ENCODE measurements at places on chromosomes 11 and 22.

DNA sequence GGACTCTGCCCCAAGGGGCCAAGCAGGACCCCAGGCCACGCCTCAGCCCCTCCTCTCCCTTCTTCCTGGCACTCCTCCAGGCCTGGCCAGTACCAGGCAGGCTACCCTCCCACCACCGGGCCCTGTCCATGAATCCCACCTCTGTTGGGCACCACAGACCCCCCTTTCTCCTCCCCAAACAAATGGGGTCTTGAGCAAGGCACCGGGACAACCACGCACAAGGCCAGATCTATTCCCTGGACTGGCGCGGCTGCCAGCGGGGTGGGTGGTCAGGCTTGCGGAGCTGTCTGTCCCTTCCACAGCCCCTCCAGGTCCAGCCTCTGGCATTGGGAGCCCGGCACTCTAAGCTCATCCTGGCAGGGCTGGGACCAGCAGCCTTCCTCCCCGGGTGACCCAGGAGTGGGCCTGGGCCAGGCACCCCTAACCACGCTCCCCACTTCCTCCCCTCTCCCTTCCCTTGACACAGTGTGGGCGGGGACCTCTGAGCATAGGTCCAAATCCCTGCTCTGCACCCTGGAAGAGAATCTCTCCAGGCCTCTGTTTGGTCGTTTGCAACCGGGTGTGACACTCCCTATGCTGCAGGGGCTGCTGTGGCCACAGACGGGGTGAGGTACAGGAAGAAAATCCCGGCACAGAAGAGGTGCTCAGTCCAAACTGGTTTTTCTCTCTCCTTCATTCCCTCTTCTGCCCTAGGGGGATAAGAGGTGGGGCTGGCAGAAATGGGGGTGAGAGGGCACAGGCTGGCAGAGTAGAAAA, 14.6 kb downstream of the ELFN2 start:
- DNase-seq, result no peak

GRCh38 chr11:66322732-66323427, 6.0 kb upstream of the CD248 start:
- DNase-seq, result no peak

GRCh38 chr11:105297463-105297862, 157.9 kb upstream of the CARD18 start:
- DNase-seq, result no peak

- DNase-seq, result no peak
Observed at GRCh38 chr22:29914991-29915533, 32.1 kb downstream of the MTMR3 start.

DNA sequence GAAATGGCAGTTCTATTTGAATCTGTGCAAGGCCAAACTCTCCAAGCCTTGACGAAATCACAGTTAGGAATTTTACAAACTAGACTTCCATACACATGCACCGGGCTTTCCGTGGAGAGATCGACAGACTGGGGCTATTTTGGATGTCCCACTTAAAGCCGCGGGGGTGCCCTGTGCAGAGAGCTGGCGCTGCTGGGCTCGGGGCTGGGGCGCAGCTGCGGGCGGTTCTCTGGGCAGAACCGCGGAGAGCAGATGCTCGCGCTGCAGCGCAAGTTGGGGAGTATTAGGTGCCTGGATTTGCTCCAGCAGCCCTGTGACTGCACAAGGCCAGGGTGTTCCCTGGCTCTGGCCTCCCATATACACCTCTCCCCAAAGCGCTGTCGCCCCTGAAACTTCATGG, 67.2 kb downstream of the SPATA19 start:
- no peak for DNase-seq

DNA sequence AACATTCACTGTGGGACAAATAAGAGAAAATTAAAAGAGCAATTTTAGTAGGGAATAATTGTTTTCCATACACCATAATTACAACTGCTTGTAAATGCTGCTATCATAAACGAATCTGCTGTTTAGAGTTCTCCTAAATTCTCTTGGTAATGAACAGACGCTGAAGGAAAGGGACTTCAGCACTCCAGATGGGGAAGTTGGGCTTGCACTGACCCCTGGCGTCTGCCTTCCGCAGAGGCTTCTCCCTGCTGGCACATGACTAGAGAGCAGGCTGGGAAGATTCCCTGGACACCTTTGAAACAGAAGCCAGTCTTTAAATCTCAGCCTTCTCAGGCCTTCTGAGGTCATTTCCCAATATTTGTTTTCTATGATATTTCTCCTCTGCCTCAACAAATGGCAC, 84.1 kb downstream of the NXPE2 start:
- DNase-seq, result peak; percentile 6

GRCh38 chr11:118310781-118311485, 6.4 kb downstream of the CD3E start:
- DNase-seq, result no peak

GRCh38 chr11:131370090-131370751, at the start of gene NTM:
Gene NTM (plus strand): TSS chr11:131370615.
- DNase-seq, result peak; percentile 44

All from NCI-H2227 treated with DMSO at 0.1 percent for 48 hours (cell line).